CD8-positive, alpha-beta memory T cell (primary cell): ENCODE measurements at places on chromosomes 13 and 19.

DNA sequence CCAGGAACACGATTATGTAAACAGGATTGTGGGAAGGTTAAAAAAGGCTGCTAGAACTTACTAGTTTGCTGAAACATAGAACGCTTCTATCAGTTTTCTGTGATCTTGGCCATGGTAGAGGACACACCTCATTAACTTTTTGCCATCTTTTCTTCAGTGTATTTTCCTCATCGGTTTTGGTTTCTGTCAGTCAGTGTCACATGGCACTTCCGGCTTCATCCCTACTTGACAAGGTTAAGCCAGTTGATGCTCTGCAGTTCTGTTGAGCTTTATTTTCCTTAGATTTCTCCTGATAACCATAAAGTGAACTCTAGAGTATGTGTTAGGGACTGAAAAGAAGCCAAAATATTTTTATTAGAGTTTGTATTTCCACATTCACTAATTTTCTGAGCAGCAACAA, 147.5 kb downstream of the NDFIP2 start:
- no peak for DNase-seq

GRCh38 chr19:2717638-2718541, 3.3 kb downstream of the DIRAS1 start:
- DNase-seq: no peak

- DNase-seq: no peak
These were observed 1.9 kb upstream of the ITM2B start for GRCh38 chr13:48231080-48231479.

- DNase-seq: no peak
These were observed 38.2 kb downstream of the ARRDC2 start for GRCh38 chr19:18046059-18046718.

GRCh38 chr13:98478189-98479129, 98.4 kb downstream of the STK24 start:
- no peak for DNase-seq

- DNase-seq: no peak
These were observed 2.3 kb upstream of the MAP2K7 start for GRCh38 chr19:7901337-7901736.

GRCh38 chr13:94248454-94249228, 230.8 kb downstream of the DCT start:
- DNase-seq: no peak

- no peak for DNase-seq
These were observed 155.8 kb upstream of the UBL3 start for GRCh38 chr13:30006246-30006645.

DNA sequence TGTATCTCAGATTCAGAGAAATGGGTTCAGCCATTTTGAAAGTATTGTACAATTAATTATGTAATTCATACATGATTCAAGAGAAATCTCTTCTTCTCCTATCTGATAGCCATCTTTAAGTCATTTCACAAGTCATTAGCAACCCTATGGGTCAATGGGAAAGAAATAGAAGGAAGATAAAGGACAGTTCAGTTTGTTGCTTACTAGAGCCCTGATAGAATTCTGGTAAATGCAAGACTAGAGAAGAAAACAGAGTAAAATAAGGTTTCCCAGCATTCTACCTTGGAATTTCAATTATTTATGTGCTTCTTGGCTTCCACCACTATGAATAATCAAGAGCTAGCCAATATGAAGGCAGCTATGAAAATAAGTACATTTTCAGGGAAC, 117.7 kb downstream of the LHFPL6 start:
- no peak for DNase-seq

DNA sequence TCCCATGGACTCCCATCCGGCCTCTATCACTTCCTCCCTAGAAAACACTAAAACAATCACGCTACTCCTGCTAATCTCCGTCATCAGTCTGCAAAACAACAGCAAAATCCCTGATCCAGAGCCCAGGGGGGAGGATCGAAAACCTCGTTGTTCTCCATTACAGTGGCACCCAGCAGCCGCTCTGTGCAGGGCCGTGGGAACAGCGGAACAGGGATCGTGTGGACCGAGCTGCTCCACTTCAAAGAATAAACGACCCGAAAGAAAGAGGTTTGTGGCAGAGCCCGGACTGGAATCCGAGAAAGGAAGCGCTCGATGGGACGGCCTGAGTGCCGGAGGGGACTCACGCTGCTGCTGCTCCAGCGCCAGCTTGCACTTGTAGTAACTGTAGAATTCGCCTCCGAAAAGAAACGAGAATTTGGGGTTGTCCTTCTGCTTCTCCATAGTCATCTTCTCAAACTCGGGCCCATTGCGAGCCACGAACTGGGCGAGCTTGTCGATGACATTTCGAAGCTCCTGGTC, 652 bp downstream of the CHERP start:
- DNase-seq: peak; percentile 13

DNA sequence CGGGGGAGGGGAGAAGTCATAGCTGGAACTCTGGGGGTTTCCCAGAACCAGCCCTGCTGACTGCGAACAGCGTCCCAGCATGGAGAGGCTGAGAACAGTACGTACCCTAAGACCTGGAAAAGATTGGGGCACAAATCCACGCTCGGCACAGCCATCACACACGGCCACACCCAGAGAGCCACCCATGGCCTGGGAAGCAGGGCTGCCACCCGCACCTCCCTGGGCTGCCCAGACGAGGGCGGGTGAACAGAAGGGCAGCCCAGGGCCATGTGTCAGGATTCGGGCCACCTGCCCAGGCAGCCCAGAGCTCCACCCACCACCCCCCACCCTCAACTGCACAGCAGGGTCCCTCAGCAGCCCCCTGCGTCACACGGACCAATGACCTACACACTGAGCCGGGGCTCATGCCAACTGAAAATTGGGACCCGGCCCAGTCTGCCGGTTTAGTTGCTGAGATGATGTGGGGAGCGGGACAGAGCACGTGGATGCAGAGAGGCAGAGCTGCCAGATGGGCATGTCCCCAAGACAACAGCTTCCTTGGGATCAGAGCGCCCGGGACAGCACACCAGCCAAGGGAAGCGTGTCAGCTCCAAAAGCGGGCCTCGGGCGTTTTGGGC, 8.5 kb downstream of the UBXN6 start:
- no peak for DNase-seq

- DNase-seq: no peak
These were observed 392.5 kb downstream of the DIAPH3 start for GRCh38 chr13:59771272-59771671.

DNA sequence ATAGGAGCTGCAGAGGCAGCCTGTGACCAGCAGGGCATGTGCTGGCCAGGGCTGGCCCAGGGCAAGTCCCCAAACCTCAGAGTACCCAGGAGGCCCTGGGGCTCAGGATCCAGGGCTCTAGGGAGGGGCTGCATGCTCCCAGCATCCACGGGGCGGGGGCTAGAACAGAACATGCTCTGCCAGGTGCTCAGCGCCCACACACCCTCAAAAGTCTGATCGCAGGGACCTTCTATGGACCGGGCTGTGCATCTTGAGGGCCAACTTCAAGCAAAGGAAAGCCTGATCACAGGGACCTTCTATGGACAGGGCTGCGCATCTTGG, 33.5 kb downstream of the ELL start:
- DNase-seq: no peak

GRCh38 chr19:7789447-7789846, 26.4 kb downstream of the CLEC4M start:
- no peak for DNase-seq

DNA sequence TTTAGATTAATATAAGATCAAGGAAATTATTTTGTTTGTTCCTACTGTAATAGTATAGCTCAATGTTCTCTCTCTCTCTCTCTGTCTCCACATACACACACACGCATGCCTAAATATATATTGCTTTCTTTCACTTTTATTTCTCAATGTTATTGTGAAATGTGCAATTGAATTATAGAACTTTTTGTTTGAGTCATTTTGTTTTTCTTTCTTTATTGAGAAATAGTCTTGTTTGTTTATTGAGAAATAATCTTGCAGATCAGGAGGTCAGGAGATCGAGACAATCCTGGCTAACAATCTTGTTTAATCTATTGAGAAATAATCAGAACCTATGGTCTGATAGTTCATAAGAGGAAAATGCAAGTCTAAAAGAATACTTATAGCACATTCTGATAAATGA, 1581.3 kb downstream of the EFNB2 start:
- DNase-seq: no peak

DNA sequence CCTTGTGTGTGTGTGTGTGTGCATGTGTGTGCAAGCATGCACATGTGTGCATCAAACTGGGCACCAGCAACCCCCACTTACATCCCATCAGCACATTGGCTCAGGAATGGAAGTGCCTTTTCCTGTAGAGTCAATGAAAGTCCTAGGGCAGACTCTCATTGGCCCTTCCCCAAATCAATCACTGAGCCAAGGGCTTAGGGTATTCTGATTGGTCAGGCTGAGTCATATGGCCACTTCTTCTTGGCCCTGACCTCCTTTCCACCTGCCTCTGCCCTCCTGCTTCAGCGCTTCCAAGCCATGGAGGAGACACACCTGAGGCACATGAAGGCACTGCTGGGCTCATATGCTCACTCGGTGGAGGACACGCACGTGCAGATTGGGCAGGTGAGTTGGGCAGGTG, 20.9 kb downstream of the FCHO1 start:
- DNase-seq: no peak

- no peak for DNase-seq
These were observed 239.4 kb downstream of the DCLK1 start for GRCh38 chr13:35891507-35892441.

GRCh38 chr13:60121337-60121687, 42.4 kb downstream of the DIAPH3 start:
- no peak for DNase-seq

DNA sequence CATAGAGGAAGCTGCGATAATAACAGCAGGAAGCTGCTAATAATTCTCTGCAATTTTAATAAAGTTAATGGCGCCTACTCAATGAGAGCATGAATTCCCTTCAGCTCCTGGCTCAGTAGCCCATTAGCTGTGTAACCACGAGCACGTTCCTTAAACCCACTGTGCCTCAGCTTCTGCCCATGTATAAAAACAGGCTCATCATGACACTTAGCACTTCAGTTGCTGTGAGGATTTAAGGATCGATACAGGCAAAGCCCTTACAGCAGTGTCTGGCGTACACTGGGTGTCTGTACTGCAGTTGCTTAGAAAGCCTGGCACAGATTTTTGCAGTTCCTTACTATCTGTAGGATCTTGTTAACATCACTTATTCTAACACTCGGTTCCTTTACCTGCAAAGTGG, 673.4 kb upstream of the ARGLU1 start:
- DNase-seq: no peak

- no peak for DNase-seq
These were observed 108.6 kb downstream of the LACC1 start for GRCh38 chr13:43988302-43988701.

GRCh38 chr19:41864374-41864773, 4.3 kb downstream of the RPS19 start:
- no peak for DNase-seq

DNA sequence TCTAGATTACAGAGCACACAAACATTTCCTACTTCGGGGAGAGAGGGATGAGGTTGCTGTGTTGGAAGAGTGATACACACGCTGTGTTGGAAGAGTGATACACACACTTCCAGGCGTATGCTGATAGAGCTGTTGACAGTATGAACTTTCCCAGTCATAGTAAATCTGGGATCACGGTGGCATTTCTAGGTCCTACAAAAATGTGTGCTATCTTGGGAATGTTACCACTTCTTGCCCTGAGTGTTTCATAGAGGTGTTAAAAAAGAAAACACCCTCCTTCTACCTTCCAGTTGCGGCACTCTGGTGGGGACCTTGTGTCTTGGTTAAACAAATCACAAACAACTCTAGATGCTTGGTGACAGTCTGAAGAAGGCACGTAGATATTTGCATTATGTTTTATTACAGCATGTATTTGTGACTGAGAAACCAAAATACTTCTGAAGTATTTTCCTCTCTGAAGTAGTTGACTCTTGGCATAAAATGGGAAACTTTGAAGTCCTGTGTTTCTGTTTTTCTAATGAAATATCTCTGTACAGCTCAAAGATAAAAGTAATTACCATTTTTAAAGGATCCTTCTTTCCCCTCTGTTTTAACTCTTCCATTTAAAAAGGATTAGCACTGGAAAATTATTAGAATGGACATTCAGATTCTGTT, 52.5 kb downstream of the ARHGAP35 start:
- DNase-seq: no peak

DNA sequence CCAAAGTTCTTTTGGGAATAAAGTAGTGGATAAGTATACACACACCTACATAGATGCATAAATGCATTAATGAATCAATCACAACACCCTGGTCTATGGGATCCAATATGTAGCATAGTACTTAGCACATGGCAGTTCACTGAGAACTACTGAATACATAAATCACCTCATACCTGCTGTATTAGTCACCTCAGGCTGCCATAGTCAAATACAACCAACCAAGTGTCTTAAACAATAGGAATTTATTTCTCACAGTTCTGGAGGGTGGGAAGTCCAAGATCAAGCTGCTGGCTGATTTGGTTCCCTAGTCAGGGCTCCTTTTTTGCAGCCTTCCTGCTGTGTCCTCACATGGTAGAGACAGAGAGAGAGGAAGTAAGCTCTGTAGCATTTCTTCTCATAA, 228.2 kb downstream of the NHLRC3 start:
- no peak for DNase-seq

DNA sequence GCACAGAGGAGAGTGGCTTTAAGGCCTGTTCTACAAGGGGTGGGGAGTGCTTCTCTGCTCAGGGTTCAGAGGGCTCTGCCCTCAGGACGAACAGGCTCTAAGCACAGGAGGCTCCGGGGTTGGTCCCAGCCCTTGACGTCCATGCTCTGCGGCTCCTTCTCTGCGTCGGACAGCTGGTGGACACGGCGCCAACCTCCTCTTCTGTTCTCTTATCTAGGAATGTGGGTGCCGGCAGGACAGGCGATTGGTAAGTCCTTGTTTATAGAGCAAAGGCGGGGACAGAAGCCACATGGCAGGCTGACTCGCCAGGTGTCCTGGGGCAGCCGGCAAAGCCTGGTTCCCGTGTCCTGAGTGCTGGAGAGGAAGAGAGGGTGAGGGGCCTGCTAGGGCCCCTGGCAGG, 8.4 kb upstream of the RPS15 start:
- no peak for DNase-seq

GRCh38 chr19:12676384-12676792, 5.3 kb downstream of the DHPS start:
- peak; percentile 87 for DNase-seq

DNA sequence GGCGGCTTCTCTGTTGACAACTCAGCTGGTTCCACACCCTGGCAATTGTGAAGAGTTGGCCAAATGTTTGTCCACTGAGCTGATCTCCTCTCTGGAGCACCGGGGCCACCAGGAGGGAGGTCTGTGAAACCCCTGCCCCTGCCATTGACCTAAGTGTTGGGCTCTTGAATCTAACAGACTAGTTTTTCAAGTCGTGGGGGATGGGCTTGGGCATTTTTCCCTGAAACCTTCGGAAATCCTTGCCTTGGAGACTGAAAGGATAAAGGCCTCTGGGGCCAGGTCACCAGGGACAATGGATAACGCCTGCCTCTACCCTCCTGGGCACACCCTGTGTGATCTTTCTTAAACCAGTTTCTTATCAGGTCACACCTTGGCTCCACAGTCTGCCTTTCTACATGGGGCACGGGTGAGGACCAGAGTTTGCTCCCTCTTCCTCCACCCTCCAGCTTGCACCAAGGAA, 881 bp downstream of the GEMIN7 start:
- no peak for DNase-seq

DNA sequence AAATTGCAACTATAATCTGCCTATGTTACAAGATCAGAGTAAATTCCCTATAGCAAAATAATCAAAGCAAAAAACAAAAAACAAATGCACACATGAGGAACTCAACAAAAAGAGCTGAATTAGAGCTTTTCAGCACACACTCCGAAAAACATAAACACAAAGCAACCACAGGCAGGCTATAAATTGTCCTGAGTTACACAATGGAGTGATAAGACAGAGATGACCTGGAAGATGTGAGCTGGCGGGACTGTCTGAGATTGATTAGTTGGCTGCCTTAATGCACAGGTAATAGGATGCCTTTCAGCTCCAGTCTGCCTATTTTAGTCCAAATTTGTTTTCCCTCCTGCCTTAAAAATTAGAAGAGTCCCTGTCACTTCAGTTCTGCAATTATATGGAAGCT, 159.0 kb upstream of the FNDC3A start:
- no peak for DNase-seq
